Effector memory CD4-positive, alpha-beta T cell (primary cell): ENCODE measurements at places on chromosomes 12 and 14.

GRCh38 chr14:92247341-92247740 lies 75.6 kb upstream of the SLC24A4 start:
- H3K27me3 ChIP-seq = no peaks in the 10 kb centered on the region
- no peak for DNase-seq
- H3K4me1 ChIP-seq = no peaks in the 10 kb centered on the region
- H3K27ac ChIP-seq = no peak overlapping the region
- H3K4me3 ChIP-seq = no peak overlapping the region

GRCh38 chr14:24231263-24232120 lies 675 bp downstream of the NEDD8 start:
- peaks cover 10% of the 10 kb centered on the region for H3K36me3 ChIP-seq
- H3K4me1 ChIP-seq = peaks cover 28% of the 10 kb centered on the region

GRCh38 chr14:55386037-55386808 lies 25.4 kb downstream of the ATG14 start:
- H3K36me3 ChIP-seq = peaks cover 33% of the 10 kb centered on the region
- no peaks in the 10 kb centered on the region for H3K27me3 ChIP-seq
- H3K4me1 ChIP-seq = no peaks in the 10 kb centered on the region
- H3K4me3 ChIP-seq = no peak overlapping the region

GRCh38 chr12:6775185-6776174 lies 3.2 kb downstream of the LAG3 start:
- peaks cover 21% of the 10 kb centered on the region for H3K27me3 ChIP-seq
- DNase-seq = no peak
- H3K4me3 ChIP-seq = no peak overlapping the region
- H3K36me3 ChIP-seq = no peaks in the 10 kb centered on the region

- no peaks in the 10 kb centered on the region for H3K36me3 ChIP-seq
- no peak for DNase-seq
- H3K4me3 ChIP-seq = no peak overlapping the region
- H3K27ac ChIP-seq = no peak overlapping the region
These were observed 32.0 kb downstream of the SLC6A12 start for GRCh38 chr12:181921-182320.
